Fibroblast of skin of right quadriceps (primary cell): ENCODE measurements at places on chromosomes 2 and 18.

GRCh38 chr2:117771969-117772630 is 42.4 kb upstream of the DDX18 start:
- peak; percentile 15 for DNase-seq

DNA sequence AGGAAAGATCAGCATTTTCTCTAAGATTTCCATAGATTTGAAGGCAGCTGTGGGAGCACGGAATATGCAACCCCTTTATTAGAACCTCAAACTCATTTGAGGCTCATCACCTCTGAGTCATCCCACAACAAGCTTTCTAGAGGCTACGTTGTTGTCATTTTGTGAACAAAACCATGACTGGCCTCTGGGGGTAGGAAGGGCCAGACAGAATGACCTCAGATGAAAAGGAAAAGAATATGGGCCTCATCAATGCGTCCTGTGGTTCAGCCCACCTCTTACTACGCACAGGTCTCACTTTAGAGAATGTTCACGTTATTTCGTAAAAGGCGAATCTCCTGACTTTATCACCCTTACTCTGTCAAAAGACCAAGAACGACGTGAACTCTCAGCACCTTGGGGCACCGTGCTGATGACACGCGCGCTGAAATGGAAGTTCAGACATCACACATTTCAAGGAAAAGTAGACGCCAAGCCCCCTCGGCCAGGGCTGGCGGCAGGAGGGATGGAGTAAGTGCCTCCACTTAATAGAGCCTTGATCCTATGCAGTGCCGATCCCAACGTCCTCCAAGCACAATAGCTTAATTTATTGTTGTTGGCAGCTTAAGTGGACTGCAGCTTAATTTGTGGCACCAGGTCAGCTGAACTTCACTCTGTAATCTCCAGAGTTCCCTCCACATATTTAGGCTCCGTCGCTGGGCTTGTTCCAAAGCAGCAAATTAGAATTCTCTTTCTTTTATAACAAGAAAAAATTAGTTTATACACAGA is 208.3 kb downstream of the EIPR1 start:
- peak; percentile 63 for DNase-seq

- DNase-seq: no peak
Observed at GRCh38 chr2:24816404-24816803, 23.2 kb downstream of the CENPO start.

GRCh38 chr2:239026711-239027361 is 179.0 kb downstream of the TWIST2 start:
- peak; percentile 10 for DNase-seq

- no peak for DNase-seq
Observed at GRCh38 chr2:72111061-72111460, 36.6 kb downstream of the CYP26B1 start.

GRCh38 chr2:122011493-122012270 is 256.2 kb downstream of the TSN start:
- DNase-seq: peak; percentile 6

DNA sequence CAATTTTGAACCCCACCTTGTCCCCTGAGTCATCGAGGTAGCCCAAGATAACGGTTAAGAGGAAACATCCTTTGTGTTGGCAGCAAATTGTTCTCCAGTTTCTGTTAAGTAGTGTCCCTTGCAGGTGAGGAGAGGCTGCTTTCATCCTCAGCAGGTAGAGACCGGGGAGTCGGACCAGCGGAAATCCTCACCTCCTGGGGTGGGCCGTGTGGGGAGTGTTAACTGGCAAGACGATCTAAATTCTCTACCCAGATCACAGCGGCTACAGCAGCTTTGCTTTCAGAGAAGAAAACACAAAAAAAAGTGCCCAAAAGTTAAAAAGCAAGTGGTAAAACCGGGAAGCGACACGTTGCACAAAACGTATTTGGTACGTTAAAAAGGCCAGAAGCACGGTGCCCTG is 63.2 kb downstream of the ADI1 start:
- no peak for DNase-seq

DNA sequence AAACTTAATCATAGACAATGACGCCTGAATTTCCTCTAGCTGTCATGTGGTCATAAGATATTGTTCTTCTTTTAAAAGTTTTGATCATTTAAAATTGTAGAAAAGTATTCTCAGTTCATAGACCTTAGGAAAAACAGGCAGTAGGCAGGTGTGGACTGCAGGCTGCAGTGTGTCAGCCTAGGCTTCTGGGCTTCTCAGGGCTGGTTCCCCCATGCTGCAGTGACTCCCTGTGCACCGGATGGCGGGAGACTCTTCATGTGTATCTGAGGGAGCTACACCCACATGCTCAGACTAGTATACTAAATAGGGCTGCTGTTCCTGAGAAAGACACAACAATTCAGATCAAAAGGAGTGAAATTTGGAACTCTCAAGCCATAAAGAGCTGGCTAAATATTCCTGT is 72.4 kb downstream of the PXDN start:
- no peak for DNase-seq

GRCh38 chr18:68034296-68034695 is 517.8 kb upstream of the DSEL start:
- DNase-seq: peak; percentile 79

DNA sequence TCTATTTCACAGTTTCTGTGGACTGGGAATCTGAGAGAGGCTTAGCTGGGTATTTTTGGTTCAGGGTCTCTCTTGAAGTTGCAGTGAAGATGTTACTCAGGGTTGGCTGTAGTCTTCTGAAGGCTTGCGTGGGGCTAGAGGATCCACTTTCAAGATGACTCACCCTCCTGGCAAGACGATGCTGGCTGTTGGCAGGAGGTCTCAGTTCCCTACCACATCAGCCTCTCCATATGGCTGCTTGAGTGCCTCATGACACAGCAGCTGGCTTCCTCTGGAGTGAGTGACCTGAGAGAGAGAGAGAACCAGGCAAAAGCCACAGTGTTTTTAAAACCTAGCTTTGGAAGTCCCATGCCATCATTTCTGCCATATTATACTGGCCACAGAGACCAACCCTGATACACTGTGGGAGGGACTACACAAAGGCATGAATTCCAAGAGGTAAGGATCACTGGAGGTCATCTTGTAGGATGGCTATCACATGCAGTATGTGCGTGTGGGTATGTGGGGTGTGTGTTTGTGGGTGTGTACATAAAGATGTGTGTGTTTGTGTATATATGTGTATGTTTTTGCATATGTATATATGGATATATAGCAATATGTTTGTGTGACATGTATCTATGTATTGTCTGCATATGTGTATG is 25.1 kb downstream of the DNPEP start:
- DNase-seq: peak; percentile 94

GRCh38 chr2:121583555-121583954 is 52.9 kb downstream of the RNU4ATAC start:
- no peak for DNase-seq

DNA sequence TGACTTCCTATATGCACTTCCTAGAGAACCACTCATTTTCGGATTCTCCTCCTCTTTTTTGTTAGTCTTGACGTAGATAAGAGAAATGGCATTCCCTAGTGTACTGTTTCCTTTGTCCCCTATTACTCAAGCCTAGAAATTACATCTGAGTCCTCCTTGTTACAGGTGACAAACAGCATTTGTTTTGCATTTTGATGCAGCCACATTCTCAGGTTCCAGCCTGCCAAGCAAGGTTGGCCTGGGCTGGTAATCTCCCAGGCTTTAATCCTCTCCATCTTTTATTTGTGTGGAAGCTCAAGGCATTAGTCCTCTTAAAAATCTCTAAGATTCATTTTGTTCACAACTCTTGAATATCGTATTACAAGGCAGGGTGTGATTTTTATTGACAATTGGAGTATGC is 318.0 kb upstream of the NRP2 start:
- no peak for DNase-seq

- DNase-seq: no peak
Observed at GRCh38 chr2:24888177-24888576, 31.9 kb downstream of the ADCY3 start.

DNA sequence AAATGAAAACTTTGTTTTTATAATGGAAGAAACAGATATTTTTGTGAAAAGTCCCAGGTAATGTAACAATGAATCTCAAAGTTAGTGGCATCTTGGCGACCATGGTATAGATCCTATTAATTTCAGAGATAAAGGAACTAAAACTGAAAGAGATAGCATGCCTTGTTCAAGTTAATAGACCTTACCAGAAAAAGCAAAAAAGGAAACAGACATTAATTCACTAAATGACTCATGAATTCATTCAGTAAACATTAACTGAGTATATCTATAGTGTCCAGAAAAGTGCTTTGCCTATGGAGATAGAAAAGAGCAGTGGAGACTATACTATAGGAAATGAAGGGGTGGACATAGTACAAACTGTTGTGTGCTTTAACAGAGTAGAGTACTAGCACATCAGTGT is 763.3 kb downstream of the TRIB2 start:
- no peak for DNase-seq

GRCh38 chr2:240970816-240971215 is 27.6 kb upstream of the SNED1 start:
- no peak for DNase-seq

DNA sequence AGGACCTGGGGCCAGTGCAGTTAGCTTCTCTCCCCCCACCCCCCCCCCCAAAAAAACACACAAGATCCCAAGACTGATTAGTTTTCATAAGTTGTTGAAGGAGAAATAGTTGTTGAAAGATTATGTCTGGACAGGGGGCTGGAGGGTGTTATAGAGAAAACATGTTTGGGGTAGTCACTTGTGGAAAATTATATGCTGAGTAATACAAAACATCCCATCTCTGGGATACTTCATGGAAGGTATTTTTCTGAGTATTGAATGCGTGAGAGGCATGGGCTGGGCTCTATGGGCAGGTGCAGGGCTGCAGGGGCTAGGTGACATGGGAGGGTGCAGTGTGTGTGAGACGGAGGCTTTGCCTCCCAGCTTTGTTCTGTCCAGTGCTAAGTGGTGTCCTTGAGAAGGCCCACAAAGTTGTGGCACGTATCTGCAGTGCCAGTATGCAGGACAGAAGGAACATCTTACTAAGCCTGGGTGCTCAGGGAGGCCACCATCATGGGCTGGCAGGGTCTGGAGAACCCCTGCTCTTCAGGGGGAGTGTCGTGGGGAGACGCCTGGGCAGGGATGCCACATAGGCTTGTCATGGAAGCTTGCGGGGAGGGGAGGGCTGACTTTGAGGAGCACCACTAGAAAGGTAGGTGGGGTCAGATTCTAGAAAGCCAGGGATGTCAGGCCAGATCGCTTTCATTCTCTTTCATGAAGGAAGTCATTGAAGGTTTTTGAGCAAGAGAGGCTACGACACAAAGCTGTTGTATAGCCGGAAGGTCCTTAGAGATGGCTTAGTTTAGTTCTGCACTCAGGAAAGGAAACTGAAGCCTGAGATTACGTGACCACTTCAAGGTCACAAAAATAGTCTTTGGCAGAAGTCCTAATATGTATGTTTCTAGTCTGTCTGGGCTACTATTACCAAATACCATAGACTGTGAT is 232.0 kb downstream of the LDLRAD4 start:
- no peak for DNase-seq

GRCh38 chr2:236745420-236746210 is 176.0 kb downstream of the ACKR3 start:
- DNase-seq: peak; percentile 83

DNA sequence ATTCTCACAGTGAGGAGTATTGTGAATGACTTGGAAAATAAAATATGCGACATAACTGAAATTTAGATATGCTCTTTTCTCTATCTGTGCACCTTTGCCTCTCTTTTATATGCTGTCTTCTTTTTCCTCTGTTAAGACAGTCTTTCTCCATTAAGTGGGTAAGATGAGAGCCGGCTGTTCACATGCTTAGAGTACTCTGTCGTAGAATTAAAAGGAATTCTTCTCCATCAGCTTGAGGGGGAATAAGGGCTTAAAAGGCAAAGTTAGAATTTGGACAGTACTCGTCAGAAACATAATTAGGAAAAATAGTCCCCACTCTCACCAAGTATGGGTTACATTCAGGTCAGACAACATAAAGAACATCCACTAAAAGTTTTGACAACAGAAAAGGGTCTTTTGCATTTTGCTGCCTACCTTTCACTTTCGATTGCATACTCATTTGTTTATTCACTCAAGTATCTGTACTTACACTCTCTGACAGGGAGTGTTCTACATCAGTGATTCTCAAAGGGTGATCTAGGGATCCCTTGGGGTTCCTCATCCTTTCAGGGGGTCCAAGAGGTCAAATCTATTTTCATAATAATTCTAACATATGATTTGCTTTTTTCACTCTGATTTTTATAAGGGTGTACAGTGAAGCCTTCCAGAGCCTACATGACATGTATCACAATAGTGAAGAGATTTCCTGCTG is 48.0 kb downstream of the ARHGAP15 start:
- DNase-seq: no peak

DNA sequence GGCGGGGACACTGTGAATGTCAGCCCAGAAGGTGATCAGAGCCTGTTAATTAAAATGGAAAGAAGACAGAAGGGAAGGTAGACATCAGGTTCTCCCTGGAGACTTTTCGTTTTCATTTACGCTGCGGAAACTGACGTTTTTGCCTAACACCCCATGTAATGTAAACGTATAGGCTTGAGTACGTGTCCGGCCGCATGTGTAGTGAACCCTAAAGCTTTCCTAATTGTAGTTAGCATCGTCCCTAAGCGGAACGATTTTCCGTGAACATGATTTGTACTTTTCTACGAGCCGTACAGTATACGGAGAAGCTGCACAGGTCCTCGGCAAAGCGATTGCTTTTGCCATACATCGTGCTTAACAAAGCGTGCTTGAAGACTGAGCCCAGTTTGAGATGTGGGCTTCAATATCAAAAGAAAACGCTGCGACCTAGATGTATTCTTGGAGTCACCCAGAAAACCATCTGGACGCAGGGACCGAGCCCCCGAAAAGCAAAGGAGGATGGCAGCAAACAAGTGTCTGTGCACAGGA is 284 bp downstream of the TIMM21 start:
- no peak for DNase-seq

GRCh38 chr18:49019446-49020045 is 68.8 kb upstream of the SMAD7 start:
- peak; percentile 44 for DNase-seq

DNA sequence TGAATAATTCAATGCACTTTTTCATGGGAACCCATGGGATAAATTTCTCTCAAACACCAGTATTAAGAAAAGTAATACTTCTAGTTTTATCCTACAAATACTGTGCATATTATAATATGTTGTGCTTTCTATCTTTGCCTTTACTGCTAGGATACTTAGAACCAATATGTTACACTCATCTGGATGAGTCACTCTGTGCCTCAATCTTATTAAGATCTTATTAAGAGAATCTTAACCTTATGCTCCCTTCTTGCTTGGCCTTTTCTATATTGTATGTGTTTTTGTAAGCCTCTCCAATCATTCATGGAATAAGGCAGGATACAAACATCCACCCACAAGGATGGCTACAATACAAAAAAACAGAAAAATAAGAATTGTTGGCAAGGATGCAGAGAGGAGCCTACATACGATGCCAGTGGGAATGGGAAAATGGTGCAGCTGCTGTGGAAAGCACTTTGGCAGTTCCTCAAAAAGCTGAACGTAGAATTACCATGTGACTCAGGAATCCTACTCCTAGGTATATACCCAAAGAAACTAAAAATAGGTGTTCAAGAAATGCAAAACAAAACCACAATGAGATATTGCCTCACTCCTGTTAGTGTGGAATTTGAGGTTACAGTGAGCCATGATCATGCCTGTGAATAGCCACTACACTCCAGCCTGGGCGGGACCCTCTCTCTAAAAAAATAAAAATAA is 10.7 kb upstream of the TWSG1 start:
- peak; percentile 77 for DNase-seq

GRCh38 chr2:214217136-214217535 is 193.7 kb upstream of the VWC2L start:
- no peak for DNase-seq
